Activated CD4-positive, alpha-beta memory T cell treated with anti-CD3 and anti-CD28 coated beads for 36 hours (primary cell): ENCODE measurements at places on chromosomes 16 and 17. TPM values are rescaled to one million over a fixed set of nuclear protein-coding genes. Genes with fewer than 3 reads are reported as not detected.

The SPN gene
- 114 TPM for total RNA-seq

The FADS6 gene
- not detected for total RNA-seq

The CDRT15L2 gene
- total RNA-seq: not detected

The DUS1L gene
- total RNA-seq: 131 TPM

The PIGW gene
- total RNA-seq: 12.3 TPM

The ADAP2 gene
- 1.3 TPM for total RNA-seq

The MILR1 gene
- not detected for total RNA-seq

The ABCA6 gene
- not detected for total RNA-seq

The NPIPA7 gene
- 3.4 TPM for total RNA-seq

The FHOD1 gene
- total RNA-seq: 111 TPM
